ENCODE measurements at places on chromosomes 12 and 14.

- no peaks in the 10 kb centered on the region for H3K36me3 ChIP-seq
- no peak for DNase-seq
- H3K27me3 ChIP-seq, result peaks cover 16% of the 10 kb centered on the region
- H3K4me3 ChIP-seq, result no peak overlapping the region
- H3K4me1 ChIP-seq, result no peaks in the 10 kb centered on the region
- H3K27ac ChIP-seq, result no peak overlapping the region
These were observed 33.9 kb downstream of the SERPINA3 start for GRCh38 chr14:94646066-94646465.

DNA sequence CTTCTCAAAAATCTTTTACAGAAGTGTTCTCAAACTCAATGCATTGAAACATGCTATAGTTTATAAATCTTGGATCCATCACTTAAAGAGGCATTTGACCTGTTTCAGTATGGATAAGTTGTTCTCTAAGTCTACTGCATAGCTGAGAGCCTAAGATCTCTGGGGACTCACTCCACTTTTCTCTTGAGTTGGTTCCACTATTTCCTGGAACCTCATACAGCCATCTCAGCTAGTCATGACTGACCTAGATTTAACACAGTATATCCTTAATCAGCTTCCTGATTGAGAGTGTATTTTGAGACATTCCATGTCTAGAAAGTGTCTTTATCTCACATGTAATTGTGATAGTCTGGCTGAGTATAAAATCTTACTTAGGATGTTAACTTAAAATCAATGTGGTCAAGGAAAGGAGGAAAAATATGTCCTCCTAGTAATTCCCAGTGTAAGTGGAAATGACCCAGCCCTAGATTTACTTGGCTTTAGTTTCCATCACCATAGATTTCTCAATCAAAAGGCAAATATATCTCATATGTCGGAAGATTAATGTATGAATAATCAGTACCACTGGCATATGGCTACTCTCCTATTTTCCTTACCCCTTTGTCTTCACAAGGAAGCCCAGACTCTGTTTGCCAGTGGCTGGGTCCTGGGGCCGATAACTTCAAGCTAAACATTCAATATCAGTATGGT is 61.9 kb downstream of the KICS2 start:
- H3K27me3 ChIP-seq, result no peaks in the 10 kb centered on the region
- DNase-seq, result no peak
- peaks cover 4% of the 10 kb centered on the region for H3K4me1 ChIP-seq
- H3K36me3 ChIP-seq, result peaks cover 55% of the 10 kb centered on the region
- H3K4me3 ChIP-seq, result no peak overlapping the region

DNA sequence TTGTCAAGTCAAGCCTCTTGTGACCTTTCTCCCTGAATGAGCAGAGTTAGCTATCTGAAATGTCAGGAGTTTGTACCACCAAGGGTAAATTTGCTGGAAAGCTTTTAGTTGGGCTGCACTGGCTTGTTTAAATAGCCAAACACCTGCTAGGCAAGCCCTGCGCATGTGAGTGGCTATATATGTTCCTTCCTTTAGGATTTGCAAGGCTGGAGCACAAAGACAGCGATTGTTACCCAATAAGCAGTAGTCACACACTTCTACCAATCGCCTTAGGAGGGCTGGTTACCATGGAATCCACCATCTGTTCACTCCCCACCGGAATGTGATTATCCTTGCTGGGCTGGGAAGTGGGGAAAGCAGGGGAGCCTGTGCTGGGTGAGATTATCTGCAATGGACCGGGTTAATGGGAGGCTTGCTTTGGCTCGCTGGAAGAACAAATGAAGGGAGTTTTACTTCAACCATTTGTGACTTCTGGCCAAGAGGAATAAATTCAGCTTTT is 102.5 kb downstream of the FGD4 start:
- H3K27me3 ChIP-seq, result peaks cover 3% of the 10 kb centered on the region
- no peaks in the 10 kb centered on the region for H3K36me3 ChIP-seq
- no peak overlapping the region for H3K27ac ChIP-seq
- no peak for DNase-seq

- H3K27me3 ChIP-seq, result peaks cover 8% of the 10 kb centered on the region
- H3K4me3 ChIP-seq, result no peak overlapping the region
- H3K27ac ChIP-seq, result no peak overlapping the region
- no peak for DNase-seq
- H3K36me3 ChIP-seq, result no peaks in the 10 kb centered on the region
These were observed 4.7 kb downstream of the VSIG10 start for GRCh38 chr12:118098911-118099671.

DNA sequence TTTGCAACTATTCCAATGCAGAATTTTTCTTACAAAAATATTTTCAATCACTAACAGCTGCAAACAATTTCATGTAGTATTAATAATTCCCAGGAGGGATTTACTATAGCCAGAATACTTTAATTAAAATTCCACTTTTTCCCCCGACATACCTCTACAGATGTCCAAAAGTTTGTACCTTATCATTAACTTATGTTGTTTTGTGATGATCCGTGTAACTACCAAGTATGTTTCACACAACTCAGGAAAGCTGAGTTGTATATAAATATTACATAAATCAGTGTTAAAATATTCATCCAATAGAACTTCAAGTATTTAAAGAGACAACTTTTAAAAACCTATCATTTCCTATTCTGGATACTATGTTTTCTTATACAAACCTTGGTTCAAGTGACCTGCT is 2.4 kb downstream of the EPS8 start:
- no peak overlapping the region for H3K4me3 ChIP-seq
- no peak for DNase-seq
- H3K36me3 ChIP-seq, result no peaks in the 10 kb centered on the region
- peaks cover 15% of the 10 kb centered on the region for H3K4me1 ChIP-seq
- H3K27me3 ChIP-seq, result peaks cover 46% of the 10 kb centered on the region
- H3K27ac ChIP-seq, result no peak overlapping the region

GRCh38 chr12:115303723-115304309 is 619.8 kb upstream of the TBX3 start:
- H3K4me3 ChIP-seq, result no peak overlapping the region
- H3K27ac ChIP-seq, result no peak overlapping the region
- no peaks in the 10 kb centered on the region for H3K36me3 ChIP-seq
- no peaks in the 10 kb centered on the region for H3K27me3 ChIP-seq
- DNase-seq, result no peak

All from naive thymus-derived CD8-positive, alpha-beta T cell (primary cell).